NCI-H1105 (cell line): ENCODE measurements at places on chromosomes 1 and 21.

DNA sequence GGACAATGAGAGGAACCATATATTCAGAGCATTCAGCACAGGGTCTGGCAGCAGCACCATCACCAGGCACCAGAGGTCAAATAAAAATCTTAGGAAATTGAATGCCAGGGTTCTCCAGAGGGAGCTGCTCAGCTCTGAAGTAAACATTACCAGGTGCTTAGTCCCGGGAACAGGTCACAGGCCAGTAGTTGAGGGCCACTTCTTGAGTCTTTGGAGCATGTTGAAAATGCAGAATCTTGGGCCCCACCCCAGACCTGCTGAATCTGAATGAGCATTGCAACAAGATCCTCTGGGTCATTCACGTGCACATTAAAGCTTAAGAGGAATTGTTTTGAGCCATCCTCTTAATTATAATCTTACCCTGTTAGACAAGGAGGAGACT is 33.8 kb downstream of the PHC2 start:
- no peak for DNase-seq

DNA sequence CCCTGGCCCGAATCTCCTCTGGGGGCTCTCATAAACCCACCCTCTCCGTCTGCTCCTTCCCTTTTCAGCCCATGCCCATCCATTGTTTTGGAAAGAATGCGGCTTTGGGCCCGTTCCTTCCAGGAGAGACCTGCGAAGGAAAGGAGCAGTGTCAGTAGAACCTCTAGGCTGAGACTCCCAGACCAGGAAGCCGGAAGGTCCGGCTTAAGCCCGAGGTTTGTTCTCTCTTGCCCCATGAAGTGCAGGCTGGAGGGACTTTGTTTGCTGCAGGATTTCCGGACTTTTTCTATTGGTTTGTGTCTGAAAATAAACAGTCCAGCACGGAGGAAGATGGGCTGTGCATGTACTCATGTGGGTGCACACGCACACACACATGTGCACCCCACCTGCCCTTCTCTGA is 49.8 kb downstream of the ELK4 start:
- DNase-seq = no peak

- no peak for DNase-seq
These were observed 1.4 kb downstream of the TMEM54 start for GRCh38 chr1:32899586-32900296.

DNA sequence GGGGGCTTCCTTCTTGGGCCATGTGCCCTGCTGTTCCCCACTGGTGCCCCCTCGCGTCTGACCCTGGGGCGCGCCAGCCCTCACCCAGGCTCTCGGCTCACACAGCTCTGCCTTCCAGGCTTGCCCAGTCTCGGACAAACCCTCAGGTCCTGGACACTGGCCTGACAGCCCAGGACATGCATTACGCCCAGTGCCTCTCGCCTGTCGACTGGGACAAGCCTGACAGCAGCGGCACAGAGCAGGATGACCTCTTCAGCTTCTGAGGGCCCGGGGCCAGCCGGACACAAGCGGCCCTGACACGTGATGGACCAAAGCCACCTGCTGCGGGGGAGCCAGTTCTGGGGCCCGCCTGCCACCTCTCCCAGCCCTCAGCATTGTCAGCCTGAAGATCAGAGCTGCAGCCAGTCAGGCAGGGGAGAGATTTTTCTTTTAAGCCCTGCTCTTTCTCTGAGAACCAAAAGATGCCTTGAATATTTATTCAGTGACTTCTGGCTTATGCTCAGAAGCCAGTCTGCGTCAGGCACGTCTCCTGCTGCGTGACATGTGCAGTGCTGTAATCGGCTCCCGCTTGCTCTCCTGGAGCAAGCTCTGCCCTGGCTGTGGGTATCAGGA is 23.4 kb downstream of the LDLRAP1 start:
- DNase-seq = no peak

DNA sequence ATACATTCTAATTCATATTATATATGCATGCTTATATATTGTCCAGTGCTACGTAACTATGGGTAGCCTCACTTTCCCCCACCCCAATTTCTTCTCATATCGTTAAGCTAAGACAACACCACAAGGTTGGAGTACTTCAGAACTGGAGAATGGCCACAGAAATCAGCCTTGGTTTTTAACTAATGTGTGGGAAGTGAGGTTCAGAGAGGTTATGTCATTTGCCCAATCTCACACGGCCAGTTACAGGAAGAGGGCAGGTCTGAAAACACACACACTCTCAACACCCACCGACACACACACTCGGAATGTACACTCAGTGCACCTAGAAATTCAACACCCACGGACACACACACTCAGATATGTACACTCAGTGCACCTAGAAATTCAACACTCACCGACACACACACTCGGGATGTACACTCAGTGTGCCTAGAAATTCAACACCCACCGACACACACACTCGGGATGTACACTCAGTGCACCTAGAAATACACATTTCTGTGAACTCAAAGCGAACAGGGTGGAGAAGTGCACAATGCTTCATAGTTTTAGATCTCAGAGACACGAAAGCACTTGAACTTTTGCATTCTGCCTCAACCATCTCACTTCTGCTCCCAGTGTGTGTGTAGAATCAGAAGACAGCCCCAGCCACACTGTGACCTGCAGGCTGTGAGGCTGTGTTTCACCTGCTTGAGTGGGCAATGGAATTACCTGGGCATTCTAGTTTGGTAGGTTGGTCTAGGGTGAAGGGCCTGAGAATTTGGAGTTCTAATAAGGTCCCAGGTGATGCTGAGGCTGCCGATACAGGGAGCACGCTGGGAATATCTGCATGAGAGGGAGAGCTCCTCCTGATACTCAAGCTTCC is 170.4 kb downstream of the CLIC6 start:
- DNase-seq = no peak

DNA sequence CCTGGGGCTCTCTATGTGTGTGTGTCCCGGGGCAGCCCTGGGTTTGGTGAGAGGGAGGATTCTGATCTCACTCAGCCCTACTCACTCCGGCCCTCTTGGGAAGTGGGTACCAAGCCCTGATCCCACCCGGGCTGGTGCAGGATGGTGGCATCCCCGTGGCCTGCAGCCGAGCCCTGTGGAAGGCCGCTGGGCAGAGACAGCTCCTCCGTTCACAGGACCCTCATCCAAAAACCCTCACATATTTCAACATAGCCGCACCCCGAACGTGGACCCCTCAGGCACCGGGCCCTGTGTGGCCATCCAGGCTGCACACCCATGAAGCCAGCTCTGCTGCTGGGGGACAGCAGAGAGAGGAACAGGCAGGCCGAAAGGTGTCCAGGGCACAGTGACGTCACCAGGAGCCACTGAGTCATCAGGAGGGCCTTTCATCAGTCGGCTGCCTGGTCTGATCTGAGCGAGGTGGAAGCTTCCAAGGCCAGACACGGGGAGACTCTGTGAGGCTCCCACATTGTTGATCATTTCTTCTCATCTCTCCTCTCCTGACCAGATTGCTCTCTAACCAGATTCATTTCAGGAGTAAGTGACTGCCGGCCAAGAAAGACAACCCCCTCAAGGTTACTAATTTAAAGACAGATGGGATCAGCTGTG is 16.2 kb upstream of the GPR157 start:
- no peak for DNase-seq

GRCh38 chr21:19566975-19567374 is 1163.4 kb upstream of the TMPRSS15 start:
- DNase-seq = no peak
